ENCODE measurements at places on chromosomes 11 and 22. TPM values are rescaled to one million over a fixed set of nuclear protein-coding genes. Genes with fewer than 3 reads are reported as not detected.

SAA1 gene
- polyA plus RNA-seq = not detected

JHY gene
- 2.9 TPM for polyA plus RNA-seq

CHADL gene
- 0.08 TPM for polyA plus RNA-seq

MIAT gene
- 10.4 TPM for polyA plus RNA-seq

C2CD3 gene
- 9.9 TPM for polyA plus RNA-seq

CLDN5 gene
- not detected for polyA plus RNA-seq

LSP1 gene
- 0.34 TPM for polyA plus RNA-seq

ACCSL gene
- polyA plus RNA-seq = not detected

RRM1 gene
- polyA plus RNA-seq = 31.6 TPM

PARVB gene
- 87.8 TPM for polyA plus RNA-seq

CELSR1 gene
- 1.8 TPM for polyA plus RNA-seq

TYR gene
- not detected for polyA plus RNA-seq

TREH gene
- polyA plus RNA-seq = not detected

GLYAT gene
- polyA plus RNA-seq = not detected

FSHB gene
- polyA plus RNA-seq = not detected

MFNG gene
- polyA plus RNA-seq = 0.18 TPM

MS4A1 gene
- not detected for polyA plus RNA-seq

UBQLN3 gene
- not detected for polyA plus RNA-seq

OSM gene
- polyA plus RNA-seq = not detected

ADAMTS8 gene
- polyA plus RNA-seq = not detected

MRGPRX3 gene
- not detected for polyA plus RNA-seq

SULT4A1 gene
- 4.1 TPM for polyA plus RNA-seq

SMIM38 gene
- polyA plus RNA-seq = 0.13 TPM

MN1 gene
- polyA plus RNA-seq = 0.11 TPM

PANX3 gene
- polyA plus RNA-seq = not detected

RIMBP3C gene
- not detected for polyA plus RNA-seq

MYO18B gene
- 0.05 TPM for polyA plus RNA-seq

OSBP2 gene
- polyA plus RNA-seq = 2.6 TPM

OR2AT4 gene
- not detected for polyA plus RNA-seq

HEPHL1 gene
- polyA plus RNA-seq = not detected

HBD gene
- polyA plus RNA-seq = not detected

SYCE3 gene
- 2.1 TPM for polyA plus RNA-seq

TIMM8B gene
- 188 TPM for polyA plus RNA-seq

C1QTNF4 gene
- polyA plus RNA-seq = 0.08 TPM

WNT7B gene
- 0.13 TPM for polyA plus RNA-seq
